ENCODE measurements at places on chromosomes 4 and X. TPM values are rescaled to one million over a fixed set of nuclear protein-coding genes. Genes with fewer than 3 reads are reported as not detected.

DNA sequence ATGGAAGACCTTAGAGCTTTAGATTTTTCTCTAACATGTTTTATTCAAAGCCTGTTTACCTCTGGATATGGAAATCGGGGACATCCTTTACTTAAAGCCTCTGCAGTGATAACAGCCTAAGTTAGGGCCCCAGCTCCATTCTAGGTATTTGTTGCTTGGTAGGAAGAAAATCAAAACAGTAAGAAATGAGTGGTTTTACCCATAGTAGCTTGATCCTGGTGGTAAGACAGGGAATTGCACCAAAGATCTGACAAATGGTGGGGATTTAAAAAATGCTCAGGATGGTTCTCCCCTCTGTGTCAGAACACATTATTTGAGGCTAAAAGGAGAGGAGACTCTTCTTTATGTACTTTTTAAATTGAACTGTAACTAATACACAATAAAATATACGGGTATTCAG lies 52.4 kb downstream of the AFF2 start:
- H3K4me1 ChIP-seq, result peaks cover 8% of the 10 kb centered on the region
- peaks cover 25% of the 10 kb centered on the region for H3K27me3 ChIP-seq
- H3K36me3 ChIP-seq, result peaks cover 1% of the 10 kb centered on the region
- H3K4me3 ChIP-seq, result no peak overlapping the region
- H3K27ac ChIP-seq, result no peak overlapping the region

GRCh38 chrX:40966213-40966820 lies 118.9 kb upstream of the USP9X start:
- H3K27ac ChIP-seq, result no peak overlapping the region
- no peak overlapping the region for H3K4me3 ChIP-seq
- no peaks in the 10 kb centered on the region for H3K36me3 ChIP-seq
- peaks cover 35% of the 10 kb centered on the region for H3K27me3 ChIP-seq
- DNase-seq, result no peak

DNA sequence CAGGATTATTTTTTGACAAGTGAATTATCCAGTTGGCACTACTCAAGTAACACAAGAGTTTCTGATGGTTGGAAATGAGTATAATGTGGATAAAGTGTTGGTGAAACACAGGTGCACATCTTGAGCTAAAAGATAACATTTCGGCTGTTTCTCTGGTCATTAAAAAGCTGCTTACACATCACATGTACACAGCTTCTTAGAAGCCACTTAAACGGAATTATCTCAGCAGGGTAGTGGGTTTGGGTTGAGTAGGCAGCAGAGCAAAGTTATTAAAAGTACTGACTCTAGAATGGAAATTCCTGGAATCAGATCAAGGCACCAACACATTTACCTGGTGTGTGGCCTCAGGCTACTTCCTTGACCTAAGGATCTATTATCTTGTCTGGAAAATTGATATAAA lies 55.4 kb upstream of the RASSF6 start:
- no peaks in the 10 kb centered on the region for H3K4me1 ChIP-seq
- H3K27ac ChIP-seq, result no peak overlapping the region
- H3K36me3 ChIP-seq, result no peaks in the 10 kb centered on the region

GRCh38 chr4:182294451-182294850 lies 51.2 kb downstream of the TENM3 start:
- H3K4me3 ChIP-seq, result no peak overlapping the region
- no peak overlapping the region for H3K27ac ChIP-seq
- no peaks in the 10 kb centered on the region for H3K4me1 ChIP-seq
- H3K27me3 ChIP-seq, result no peaks in the 10 kb centered on the region

DNA sequence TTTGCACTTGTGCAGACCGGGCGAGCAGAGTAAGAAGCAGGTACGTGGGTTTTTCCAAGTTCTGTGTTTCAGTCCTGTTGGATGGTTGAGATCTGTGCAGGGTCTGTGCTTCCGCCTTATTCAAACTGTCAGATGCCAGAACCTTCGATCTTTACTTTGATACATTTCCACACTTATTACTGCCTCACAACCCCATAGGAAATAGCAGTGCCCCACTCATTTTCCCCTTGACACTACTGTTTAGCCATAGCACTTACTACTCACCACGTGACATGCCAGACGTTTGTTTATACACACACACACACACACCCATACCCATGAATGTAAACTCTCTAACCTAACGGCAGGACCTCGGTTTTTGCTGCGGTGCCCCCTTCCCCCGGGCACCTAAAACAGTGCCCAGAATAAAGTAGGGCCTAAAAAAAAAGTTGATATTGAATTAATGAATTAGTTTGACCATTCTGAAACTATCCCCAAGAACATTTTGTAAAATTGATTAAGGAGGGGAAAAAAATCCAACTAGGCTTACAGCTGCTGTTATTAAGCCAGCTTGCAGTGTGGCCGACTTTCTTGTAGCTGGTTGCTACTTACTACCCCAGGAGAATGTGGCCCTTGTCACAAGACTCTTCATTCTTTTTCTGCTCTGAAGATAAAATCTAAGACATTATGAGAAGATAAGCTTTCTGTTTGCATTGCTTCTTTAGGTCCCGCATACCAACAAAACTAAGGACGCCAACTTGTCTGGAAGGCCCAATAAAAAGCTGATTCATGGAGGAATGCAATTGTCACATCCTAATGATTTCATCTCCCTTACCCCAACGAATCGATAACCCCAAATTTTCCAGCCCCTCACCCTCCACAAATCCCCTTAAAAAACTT lies 704 bp upstream of the SEPSECS start:
- H3K27me3 ChIP-seq, result no peaks in the 10 kb centered on the region
- H3K4me1 ChIP-seq, result peaks cover 43% of the 10 kb centered on the region
- peaks cover 6% of the 10 kb centered on the region for H3K36me3 ChIP-seq
- H3K4me3 ChIP-seq, result peak overlapping the region; percentile 80
- peak overlapping the region; percentile 68 for H3K27ac ChIP-seq
- peak; percentile 19 for DNase-seq

GRCh38 chr4:78656968-78657445 lies 105.4 kb downstream of the ANXA3 start:
- peaks cover 41% of the 10 kb centered on the region for H3K4me1 ChIP-seq
- peak overlapping the region; percentile 42 for H3K27ac ChIP-seq
- peaks cover 17% of the 10 kb centered on the region for H3K27me3 ChIP-seq
- DNase-seq, result no peak

GRCh38 chr4:154616731-154617130 lies 4.3 kb upstream of the FGG start:
- H3K4me1 ChIP-seq, result peaks cover 12% of the 10 kb centered on the region
- peak overlapping the region; percentile 10 for H3K4me3 ChIP-seq
- no peaks in the 10 kb centered on the region for H3K27me3 ChIP-seq

DNA sequence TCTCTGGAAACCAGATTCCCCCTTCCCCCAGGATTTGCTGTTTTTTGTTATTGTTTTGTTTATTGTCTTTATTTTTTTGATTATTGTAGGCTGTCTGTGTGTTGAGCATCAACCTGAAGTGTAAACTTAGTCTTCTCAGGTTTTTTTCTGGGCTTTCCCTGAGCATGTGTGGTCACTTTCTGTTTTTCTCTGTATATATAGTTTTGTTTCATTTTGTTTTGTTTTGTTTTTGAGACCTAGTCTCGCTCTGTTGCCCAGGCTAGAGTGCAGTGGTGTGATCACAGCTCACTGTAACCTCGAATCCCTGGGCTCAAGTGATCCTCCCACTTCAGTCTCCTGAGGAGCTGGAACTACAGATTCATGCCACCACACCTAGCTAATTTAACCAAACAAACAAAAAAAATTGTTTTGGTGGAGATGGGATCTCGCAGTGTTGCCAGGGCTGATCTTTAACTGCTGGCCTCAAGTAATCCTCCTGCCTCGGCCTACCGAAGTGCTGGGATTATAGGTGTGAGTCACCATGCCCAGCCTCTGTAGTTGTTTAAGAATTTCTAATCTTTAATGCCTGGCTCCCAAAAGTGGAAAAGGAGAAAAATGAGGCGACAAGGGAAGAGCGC lies 9.1 kb downstream of the IL13RA1 start:
- peak overlapping the region; percentile 73 for H3K27ac ChIP-seq
- peaks cover 6% of the 10 kb centered on the region for H3K36me3 ChIP-seq
- no peak overlapping the region for H3K4me3 ChIP-seq
- DNase-seq, result no peak
- peaks cover 51% of the 10 kb centered on the region for H3K27me3 ChIP-seq

- H3K4me3 ChIP-seq, result no peak overlapping the region
- H3K27me3 ChIP-seq, result no peaks in the 10 kb centered on the region
- no peaks in the 10 kb centered on the region for H3K4me1 ChIP-seq
- H3K27ac ChIP-seq, result no peak overlapping the region
- no peaks in the 10 kb centered on the region for H3K36me3 ChIP-seq
Measured at GRCh38 chr4:186078981-186079638, 10.2 kb downstream of the TLR3 start.

GRCh38 chrX:48794911-48795515 lies 6.9 kb upstream of the HDAC6 start:
- no peak overlapping the region for H3K4me3 ChIP-seq
- peaks cover 2% of the 10 kb centered on the region for H3K4me1 ChIP-seq
- DNase-seq, result no peak
- no peaks in the 10 kb centered on the region for H3K36me3 ChIP-seq
- peaks cover 10% of the 10 kb centered on the region for H3K27me3 ChIP-seq

DNA sequence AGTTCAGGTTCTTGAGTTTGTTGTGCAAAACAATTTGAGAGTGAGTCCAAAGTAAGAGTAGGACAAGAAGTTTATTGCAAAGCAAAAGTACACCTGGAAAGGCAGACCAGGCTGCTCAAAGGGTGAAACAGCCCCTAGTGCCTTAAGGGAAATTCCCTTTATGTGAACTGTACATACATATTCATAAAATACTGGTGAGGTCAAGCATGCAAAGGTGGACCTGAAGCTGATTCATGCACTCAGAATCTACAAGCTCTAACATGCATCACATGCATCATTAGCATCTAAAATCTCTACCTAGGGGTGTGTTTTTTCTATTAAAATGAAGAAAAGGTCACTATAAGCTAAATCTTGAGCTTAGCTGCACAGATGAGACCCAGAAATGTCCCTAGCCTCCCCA lies 266.9 kb downstream of the SPATA18 start:
- H3K27me3 ChIP-seq, result no peaks in the 10 kb centered on the region
- peaks cover 2% of the 10 kb centered on the region for H3K36me3 ChIP-seq
- no peak for DNase-seq
- no peak overlapping the region for H3K4me3 ChIP-seq
- no peak overlapping the region for H3K27ac ChIP-seq

DNA sequence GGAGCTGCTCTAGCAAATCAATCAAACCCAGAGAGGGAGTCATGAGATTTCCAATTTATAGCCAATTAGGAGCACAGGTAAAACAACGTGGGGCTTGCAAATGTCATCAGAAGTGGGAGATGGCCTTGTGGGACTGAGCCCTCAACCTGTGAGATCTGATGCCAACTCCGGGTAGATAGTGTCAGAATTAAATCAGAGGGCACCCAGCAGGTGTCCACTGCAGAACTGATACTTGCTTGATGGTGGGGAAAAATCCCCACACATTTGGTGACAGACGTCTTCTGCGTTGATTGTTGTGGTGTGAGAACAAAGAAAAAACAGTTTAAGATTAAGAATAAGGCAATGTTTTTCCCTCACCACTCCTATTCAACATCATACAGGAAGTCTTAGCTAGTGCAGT lies 1402.8 kb downstream of the RAPGEF2 start:
- H3K36me3 ChIP-seq, result no peaks in the 10 kb centered on the region
- H3K4me1 ChIP-seq, result no peaks in the 10 kb centered on the region
- no peak for DNase-seq
- H3K27me3 ChIP-seq, result no peaks in the 10 kb centered on the region
- no peak overlapping the region for H3K27ac ChIP-seq

- peaks cover 16% of the 10 kb centered on the region for H3K27me3 ChIP-seq
- H3K4me3 ChIP-seq, result no peak overlapping the region
- DNase-seq, result no peak
- H3K36me3 ChIP-seq, result no peaks in the 10 kb centered on the region
- peaks cover 38% of the 10 kb centered on the region for H3K4me1 ChIP-seq
Measured at GRCh38 chr4:121791481-121791880, 9.6 kb upstream of the EXOSC9 start.

- DNase-seq, result no peak
- H3K27ac ChIP-seq, result no peak overlapping the region
- no peak overlapping the region for H3K4me3 ChIP-seq
- H3K4me1 ChIP-seq, result no peaks in the 10 kb centered on the region
- H3K36me3 ChIP-seq, result no peaks in the 10 kb centered on the region
- no peaks in the 10 kb centered on the region for H3K27me3 ChIP-seq
Measured at GRCh38 chrX:122422547-122422946, 761.5 kb upstream of the GRIA3 start.

DNA sequence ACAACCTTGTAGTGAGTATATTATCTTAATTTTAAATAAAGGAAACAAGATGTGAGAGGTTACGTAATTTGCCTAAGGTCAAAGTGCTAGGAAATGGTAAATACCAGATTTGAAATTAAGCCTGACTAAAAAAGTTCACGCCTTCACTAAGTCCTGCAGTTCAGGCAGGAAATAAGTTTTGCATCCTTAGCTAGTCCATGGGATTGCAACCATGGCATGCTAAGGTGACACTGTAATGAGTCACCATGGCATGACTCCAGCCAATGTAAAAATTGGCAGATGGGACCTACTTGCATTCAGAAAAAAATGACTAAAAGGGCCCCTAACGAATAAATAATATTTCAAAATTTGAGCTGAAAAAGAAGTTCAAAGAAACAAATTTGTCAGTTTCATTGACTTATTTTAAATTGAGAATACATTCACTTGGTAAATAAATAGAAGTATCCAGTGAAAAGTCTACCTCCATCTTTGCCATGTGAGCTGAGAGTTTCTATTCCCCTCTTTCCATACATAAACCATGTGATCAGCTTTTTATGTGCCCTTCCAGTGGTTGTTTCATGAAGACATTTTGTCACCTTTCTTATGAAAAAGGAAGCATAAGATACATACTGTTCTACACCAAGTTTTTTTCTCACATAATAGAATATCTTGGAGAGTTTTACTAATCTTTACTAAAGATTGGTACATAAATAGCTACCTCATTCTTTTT lies 72.4 kb downstream of the ANKRD50 start:
- H3K4me1 ChIP-seq, result peaks cover 5% of the 10 kb centered on the region
- no peak overlapping the region for H3K27ac ChIP-seq
- DNase-seq, result no peak

DNA sequence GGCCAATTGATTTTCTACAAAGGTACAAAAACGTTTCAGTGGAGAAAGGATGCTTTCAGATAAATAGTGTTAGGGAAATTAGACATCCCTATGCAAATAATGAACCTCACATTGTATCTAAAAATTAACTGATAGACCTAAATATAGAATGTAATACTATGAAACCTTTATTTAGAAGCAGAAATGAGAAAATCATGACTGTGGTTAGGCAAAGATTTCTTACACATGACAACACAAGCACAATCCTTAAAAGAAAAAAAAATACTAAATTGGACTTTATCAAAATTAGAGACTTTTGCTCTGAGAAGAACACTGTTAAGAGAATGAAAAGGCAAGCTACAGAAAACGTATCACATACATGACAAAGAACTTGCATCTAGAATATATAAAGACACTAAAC lies 43.0 kb upstream of the SPANXN4 start:
- no peak overlapping the region for H3K27ac ChIP-seq
- H3K4me1 ChIP-seq, result no peaks in the 10 kb centered on the region
- no peaks in the 10 kb centered on the region for H3K36me3 ChIP-seq
- no peak overlapping the region for H3K4me3 ChIP-seq

GRCh38 chrX:17718649-17719165 lies 18.6 kb upstream of the SCML1 start:
- H3K27me3 ChIP-seq, result peaks cover 7% of the 10 kb centered on the region
- DNase-seq, result no peak
- H3K36me3 ChIP-seq, result no peaks in the 10 kb centered on the region
- H3K4me3 ChIP-seq, result no peak overlapping the region
- no peaks in the 10 kb centered on the region for H3K4me1 ChIP-seq
- H3K27ac ChIP-seq, result no peak overlapping the region

FGFR3 gene
- 0.36 TPM for total RNA-seq

ZIC3 gene
- total RNA-seq, result not detected

PUDP gene
- total RNA-seq, result 22.3 TPM

ALAS2 gene
- not detected for total RNA-seq

TMEM150C gene
- total RNA-seq, result 0.07 TPM

TBX22 gene
- total RNA-seq, result not detected

HTN3 gene
- not detected for total RNA-seq

CSAG3 gene
- total RNA-seq, result 1.3 TPM

ARSJ gene
- not detected for total RNA-seq

RAB40AL gene
- 0.24 TPM for total RNA-seq

GLOD5 gene
- not detected for total RNA-seq

TRAM1L1 gene
- total RNA-seq, result 0.19 TPM

Measured in activated T-cell treated with anti-CD3 and anti-CD28 coated beads, Interleukin-2, amount 50 U/mL, for 72 hours (primary cell).